Stimulated activated naive CD8-positive, alpha-beta T cell treated with anti-CD3 and anti-CD28 coated beads, Interleukin-15, amount 100 ng/mL, for 72 hours (primary cell): ENCODE measurements at places on chromosomes 16 and 17.
A peak's percentile ranks its signal among the peaks of the same experiment; 100 is the strongest.

DNA sequence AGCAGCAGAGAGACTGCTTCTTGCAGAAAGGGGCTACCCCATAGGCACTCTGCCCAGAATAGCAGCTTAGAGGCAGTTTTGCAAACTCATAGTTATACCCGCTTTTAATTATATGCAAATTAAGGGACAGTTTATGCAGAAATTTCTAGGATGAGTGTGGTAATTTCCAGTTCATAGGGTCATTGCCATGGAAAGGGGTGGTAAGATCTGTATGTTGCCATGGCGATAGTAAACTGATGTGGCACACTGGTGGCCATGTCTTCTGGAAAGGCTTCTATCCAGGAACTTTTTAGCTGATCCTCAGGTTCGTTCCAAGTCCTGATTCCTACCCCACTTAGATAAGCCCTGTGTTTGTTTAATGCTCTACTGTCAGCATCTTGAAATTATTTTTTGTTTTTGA is 6.2 kb downstream of the STXBP4 start:
- no peak for DNase-seq

GRCh38 chr16:4682616-4683254 is 10.6 kb upstream of the NUDT16L1 start:
- no peak for DNase-seq

GRCh38 chr17:34368946-34369500 is 6.0 kb upstream of the CCL1 start:
- no peak for DNase-seq

GRCh38 chr17:50146230-50146926 is 4.1 kb downstream of the PPP1R9B start:
- DNase-seq, result no peak

GRCh38 chr16:9047689-9048301 is 43.6 kb upstream of the HAPSTR1 start:
- no peak for DNase-seq

DNA sequence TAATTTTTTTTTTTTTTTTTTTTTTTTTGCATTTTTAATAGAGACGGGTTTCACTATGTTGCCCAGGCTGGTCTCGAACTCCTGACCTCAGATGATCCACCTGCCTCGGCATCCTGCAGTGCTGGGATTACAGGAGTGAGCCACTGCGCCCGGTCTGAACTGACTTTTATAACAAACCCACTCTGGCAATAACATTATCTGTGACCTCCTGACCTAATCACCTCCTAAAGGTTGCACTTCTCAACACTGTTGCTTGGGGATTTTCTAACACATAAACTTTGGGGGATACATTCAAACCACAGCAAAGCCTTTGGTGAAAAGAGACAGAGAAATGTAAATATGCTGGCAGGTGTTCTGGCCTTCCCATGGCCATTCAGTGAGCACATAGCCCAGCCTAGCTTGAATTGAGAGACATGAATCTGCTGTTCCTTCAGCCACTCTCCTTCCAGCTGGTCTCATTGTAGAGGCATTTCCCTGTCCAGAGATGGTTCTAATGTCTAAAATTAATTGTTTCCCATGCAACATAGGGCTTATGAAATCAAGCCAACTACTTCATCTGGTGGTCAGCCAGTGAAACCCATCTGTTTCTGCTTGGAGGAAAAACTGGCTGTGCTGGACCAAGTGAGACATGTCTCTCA is 28.3 kb downstream of the LYRM1 start:
- DNase-seq, result no peak

DNA sequence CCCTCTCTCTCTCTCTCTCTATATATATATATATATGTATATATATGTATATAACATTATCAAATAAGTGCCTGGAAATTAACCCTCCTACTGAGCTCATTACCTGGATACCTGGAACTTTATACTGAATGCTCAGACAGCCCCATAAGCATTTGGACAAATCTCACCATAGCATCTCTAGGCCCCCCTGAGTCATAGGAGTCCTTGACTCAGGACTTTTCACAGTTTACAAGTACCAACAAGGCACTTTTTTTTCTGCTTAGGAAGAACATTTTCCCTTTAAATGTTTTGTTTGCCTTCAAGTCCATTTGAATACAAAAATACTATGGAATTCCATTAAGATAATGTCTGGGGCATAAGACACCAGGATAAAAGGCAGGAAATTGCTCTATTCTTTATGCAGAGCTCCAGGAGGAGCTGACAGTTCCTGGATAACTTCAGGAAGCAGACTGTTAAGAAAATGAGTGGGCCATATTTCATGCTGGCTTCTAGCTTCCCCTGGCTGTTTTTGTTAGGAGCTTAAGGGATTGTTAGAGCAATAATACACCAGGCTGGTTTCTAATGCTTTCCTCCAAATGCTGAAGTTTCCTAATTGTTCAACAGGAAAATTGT is 171.7 kb upstream of the ASIC2 start:
- no peak for DNase-seq

GRCh38 chr16:49048557-49048956 is 233.1 kb downstream of the CBLN1 start:
- no peak for DNase-seq

DNA sequence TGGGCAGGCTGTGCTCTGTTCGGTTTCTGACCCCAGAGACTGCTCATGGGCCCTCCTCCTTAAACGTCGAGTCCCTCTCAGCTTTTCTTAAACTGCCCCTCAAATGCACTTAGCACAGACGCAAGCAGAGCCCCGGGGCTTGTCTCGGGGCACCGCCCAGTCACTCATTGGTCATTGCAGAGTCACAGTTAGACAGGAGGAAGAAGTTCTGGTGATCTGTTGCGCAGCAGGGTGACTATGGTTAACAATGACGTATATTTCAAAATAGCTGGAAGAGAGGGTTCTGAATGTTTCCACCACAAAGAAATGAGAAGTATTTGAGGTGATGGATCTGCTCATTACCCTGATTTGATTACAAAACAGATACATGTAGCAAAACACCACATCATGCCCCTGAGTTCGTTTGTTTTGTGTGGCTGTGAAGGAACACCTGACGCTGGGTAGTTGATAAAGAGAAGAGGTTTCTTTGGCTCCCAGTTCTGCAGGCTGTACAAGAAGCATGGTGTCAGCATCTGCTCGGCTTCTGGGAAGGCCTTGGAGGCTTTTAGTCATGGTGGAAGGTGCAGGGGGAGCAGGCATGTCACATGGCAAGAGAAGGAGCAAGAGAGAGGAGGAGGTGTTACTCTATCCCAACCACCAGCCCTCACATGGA is 387.4 kb downstream of the CPPED1 start:
- DNase-seq, result no peak

DNA sequence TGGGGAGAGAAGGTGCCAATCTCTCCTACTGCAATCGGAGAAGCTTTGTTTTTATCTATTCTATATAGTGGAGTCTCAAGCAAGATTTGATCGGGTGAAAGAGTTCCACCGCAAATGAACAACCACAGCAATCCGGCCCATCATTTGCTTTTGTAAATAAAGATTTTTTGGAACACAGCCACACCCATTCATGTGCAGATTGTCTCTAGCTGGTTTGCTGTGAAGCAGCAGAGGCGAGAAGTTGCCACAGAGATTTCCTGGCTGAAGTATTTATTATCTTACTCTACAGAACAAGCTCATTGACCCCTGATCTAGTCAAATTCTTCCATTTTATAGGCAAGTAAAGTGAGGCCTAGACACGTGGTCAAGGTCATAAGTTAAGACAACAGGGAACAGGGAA is 195.5 kb upstream of the TNRC6C start:
- DNase-seq, result no peak

DNA sequence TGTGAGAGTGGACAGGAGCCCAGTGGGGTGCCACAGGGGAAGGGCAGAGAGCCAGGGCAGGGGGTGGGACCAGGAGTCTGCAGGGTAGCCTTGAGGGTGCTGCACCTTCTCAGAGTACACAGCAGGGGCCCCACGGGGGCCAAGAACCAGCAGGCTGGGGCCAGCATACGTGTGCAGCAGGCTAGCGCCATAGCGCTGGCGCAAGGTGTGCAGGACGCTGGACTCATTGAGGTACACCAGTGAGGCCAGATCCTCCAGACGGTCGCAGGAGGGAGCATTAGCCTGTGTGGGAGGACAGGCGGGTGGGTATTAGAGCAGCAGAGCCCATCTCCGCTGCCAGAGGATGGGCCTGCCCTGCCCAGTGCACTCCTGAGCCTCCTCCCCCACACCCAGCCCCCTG is 58.8 kb downstream of the MYO18A start:
- DNase-seq, result no peak

- DNase-seq, result peak; percentile 61
Measured at GRCh38 chr17:3827124-3827773, 18.8 kb downstream of the NCBP3 start.

DNA sequence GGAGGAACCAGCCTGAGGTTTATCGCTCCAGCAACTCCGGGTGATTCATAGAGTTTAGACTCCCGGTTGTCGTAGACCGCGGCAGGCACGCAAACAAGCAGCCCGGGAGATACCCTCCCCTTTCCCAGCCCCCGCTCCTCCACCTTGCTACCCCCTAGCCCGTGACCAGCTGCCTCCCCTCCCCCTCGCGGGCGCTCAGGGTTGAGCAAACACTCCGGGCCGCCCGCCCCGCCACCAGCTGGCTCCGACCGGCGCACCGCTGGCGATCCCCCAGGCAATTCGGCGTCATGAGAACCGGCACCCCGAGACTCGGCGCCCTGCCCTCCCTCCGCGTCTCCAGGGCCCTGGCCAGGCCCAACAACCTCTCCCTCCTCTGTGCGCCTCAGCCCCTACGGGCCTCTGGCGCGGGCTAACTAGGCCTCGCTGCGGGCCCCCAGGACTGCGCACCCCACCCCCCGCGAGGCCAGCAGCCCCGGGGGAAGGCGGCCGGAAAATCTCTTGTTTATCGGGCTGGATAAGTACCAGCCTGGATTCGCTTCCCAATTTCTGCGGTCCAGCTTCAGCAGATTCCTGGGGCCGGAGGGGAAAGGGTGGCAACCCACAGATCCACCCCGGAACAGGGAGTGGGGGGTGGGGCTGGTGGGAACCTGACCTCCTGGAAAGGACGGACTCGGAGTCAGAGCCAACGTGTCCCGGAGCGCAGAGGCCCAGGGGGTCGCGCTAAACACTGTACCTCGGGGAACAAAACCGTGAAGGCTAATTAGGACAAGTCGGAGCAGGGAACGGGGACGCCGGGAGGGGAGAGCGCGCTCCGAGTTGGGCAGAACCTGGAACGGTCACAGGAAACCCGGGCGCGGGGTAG is 951 bp upstream of the GPRC5C start:
- no peak for DNase-seq

GRCh38 chr17:16987066-16987829 is 15.3 kb upstream of the TNFRSF13B start:
- DNase-seq, result no peak

DNA sequence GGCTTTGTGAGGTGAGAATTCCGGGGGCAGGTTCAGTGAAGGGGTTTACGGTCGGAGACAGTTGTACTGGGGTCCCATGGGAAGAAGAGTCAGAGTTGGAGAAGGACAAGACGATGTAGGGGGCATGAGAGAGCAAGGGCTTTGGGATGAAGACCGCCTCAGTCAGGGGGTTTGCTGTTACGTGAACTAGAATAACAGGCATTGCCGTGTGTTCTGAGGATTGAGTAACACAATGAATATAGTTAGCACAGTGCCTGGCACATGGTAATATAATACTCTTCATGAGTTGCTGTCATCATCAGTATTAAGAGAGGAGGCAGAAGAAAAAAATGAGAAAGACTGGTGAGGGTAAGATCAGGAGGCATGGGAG is 577 bp downstream of the ZNF646 start:
- no peak for DNase-seq

GRCh38 chr17:44346064-44346844 is 1.2 kb downstream of the GRN start:
- DNase-seq, result no peak

DNA sequence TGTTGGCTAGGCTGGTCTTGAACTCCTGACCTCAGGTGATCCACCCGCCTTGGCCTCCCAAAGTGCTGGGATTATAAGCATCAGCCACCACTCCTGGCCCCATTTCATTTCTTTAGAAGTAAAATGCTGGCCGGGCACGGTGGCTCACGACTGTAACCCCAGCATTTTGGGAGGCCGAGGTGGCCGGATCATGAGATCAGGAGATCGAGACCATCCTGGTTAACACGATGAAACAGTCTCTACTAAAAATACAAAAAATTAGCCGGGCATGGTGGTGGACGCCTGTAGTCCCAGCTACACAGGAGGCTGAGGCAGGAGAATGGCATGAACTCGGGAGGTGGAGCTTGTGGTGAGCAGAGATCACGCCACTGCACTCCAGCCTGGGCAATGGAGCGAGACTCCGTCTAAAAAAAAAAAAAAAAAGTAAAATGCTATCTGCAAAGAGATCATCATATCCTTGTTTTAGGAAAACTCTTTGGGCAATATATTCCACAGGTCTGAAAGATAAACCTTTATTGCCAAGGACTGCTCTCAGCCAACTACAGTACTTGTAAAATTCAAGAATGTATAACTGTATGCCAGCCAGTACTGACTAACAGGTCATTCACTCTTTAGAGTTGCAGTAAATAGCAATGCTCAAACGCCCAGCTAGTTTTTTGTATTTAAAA is 3.8 kb downstream of the GJC1 start:
- no peak for DNase-seq

GRCh38 chr16:8936421-8936820 is 27.3 kb downstream of the USP7 start:
- peak; percentile 73 for DNase-seq
